ENCODE measurements at places on chromosomes 6 and 20. TPM values are rescaled to one million over a fixed set of nuclear protein-coding genes. Genes with fewer than 3 reads are reported as not detected.

The NR2E1 gene
- total RNA-seq = not detected

The ULBP1 gene
- 0.09 TPM for total RNA-seq

The RTN4IP1 gene
- 6.2 TPM for total RNA-seq

The MTFR2 gene
- 0.30 TPM for total RNA-seq

The FILIP1 gene
- 0.37 TPM for total RNA-seq

The COL11A2 gene
- total RNA-seq = 0.37 TPM

The PACRG gene
- total RNA-seq = not detected

The CCN6 gene
- not detected for total RNA-seq

The TREML2 gene
- not detected for total RNA-seq

Data from smooth muscle cell of the umbilical artery (primary cell).